Activated T-helper 17 cell treated with anti-CD3 and anti-CD28 coated beads, Interleukin-2, amount 50 U/mL, for 72 hours (primary cell): ENCODE measurements at places on chromosomes 1 and 21.
A peak's percentile ranks its signal among the peaks of the same experiment; 100 is the strongest.

DNA sequence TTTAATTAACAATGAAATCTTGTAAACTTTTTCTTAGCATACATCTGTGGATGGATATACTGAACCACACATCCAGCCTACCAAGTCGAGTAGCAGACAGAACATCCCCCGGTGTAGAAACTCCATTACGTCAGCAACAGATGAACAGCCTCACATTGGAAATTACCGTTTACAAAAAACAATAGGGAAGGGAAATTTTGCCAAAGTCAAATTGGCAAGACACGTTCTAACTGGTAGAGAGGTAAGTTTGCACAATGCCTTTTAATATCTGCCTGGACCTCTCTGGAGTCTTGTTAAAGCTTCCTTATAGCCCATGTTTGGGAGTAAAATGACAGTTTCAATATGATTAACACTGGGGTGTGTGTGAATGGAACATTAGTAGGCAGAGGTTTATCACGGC lies 51.4 kb downstream of the MARK1 start:
- ATAC-seq = no peak

- no peak for ATAC-seq
Measured at GRCh38 chr1:206633708-206634121, 1.6 kb upstream of the DYRK3 start.

DNA sequence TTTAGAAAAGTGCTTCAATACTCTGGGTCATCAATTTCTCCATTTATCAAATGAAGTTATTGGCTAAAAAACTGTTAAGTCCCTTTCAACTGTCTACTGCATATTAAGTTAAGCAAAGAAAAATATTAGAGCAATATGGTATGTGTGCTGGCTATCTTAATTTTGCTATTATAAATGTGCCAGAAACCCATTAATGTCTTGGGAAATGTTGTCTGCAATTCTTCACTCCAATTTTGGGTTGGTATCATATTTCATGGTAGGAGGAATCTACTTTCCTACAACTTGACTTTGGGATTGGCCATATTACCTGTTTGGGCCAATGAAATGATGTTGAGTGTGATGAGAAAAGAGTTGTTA lies 1063.9 kb downstream of the PLA2G4A start:
- no peak for ATAC-seq

DNA sequence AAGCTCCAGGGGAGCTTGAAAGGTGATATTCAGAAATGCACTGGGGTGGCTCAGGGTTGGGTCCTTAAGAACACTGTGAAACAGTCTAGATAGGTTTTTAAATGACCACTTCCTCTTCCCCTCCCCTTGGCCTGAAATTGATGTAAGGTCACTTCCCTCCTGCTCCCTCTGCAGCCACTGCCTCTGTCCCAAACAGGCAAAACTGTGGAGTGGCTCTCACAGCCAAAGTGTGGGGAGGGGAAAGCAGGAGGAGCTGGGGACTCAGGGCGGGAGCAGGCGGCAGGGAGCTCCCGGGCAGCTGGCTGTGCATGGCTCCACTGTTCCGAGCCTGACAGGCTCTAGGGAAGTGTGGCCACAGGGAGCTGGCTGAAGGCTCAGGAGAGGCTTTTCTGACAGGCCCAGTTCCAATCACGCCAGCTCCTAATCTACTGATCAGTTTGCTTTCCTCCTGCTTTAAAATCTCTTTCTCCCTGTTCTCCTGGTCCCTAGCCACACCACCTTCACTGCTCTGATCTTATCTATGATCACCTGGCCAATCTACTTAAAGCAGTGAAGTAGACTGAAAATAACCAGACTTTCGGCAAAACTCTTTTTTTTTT lies 5.1 kb upstream of the CSRP1 start:
- no peak for ATAC-seq

DNA sequence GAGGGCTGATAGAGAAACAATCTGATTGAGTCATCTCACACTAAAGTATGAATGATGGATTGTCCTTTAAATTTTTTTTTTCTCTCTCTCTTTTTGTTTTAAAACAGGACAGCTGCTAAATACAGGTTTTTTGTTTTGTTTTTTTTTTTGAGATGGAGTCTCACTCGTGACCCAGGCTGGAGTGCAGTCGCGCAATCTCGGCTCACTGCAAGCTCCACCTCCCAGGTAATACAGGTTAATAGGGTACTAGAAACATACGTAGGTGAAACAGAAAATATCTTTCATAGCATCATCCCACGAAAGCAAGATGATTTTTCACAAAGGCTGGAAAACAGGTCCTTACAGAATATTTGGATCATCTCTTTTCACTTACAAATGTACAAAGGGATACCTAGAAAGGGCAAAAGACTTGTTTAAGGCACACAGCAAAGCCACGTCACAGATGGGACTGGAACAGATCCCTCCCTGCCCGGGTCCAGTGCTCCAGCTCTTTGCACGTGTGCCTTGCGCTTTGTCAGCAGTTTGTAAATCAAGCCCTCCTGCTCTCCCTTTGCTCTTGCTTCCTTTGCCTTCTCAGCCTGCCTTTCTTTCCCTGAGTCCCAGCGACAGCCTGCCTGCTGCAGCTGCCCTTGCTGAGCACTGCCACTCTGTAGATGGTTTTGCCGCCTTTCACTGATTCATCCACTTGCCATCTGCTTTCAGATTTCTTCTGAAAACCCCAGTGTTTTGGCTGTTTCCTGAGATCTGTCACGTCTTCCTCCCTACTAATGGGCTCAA lies 171.3 kb upstream of the BEND5 start:
- no peak for ATAC-seq

DNA sequence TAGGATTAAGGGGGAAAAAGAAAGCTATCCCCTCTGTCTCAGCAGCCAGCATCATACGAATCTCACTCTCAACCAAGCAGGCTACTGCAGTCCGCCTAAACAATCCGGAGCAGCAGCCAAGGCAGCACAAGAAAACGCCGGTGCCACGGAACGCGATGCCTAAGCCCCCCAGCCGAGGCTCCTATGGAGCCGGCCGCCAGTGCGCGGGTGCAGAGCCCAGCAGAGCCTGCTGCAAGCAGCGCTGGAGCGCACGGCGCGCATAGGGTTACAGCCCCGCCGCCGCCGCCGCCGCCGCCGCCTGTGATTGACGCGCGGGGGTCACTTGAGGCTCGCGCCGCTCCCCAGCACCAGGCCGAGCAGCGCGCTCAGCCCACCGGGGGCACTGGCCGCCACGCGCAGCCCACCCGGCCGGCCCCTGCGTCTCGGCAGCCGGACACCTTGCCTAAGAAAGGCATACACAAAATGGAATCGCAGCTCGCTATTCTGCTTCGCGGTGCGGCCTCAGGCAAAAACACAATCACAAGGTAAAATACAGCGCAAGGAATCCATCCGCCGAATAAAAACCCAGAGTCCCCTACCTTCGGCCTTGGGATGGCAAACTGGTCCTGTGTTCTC lies 780 bp downstream of the HIVEP3 start:
- ATAC-seq = peak; percentile 18

GRCh38 chr1:173503391-173503790 lies 26.3 kb downstream of the PRDX6 start:
- ATAC-seq = no peak

- ATAC-seq = no peak
Measured at GRCh38 chr1:52825868-52826267, 16.7 kb upstream of the ZYG11A start.

- ATAC-seq = no peak
Measured at GRCh38 chr1:109252893-109253802, 3.8 kb downstream of the CELSR2 start.
